Endothelial cell of umbilical vein (primary cell): ENCODE measurements at places on chromosomes 1 and 21. TPM values are rescaled to one million over a fixed set of nuclear protein-coding genes. Genes with fewer than 3 reads are reported as not detected.

Gene SDE2
- polyA plus RNA-seq = 8.3 and 11.9 TPM in 2 replicates

Gene TSACC
- 0.38 and 0.94 TPM in 2 replicates for polyA plus RNA-seq

Gene ARMH1
- polyA plus RNA-seq = 0.17 and 0.48 TPM in 2 replicates

DNA sequence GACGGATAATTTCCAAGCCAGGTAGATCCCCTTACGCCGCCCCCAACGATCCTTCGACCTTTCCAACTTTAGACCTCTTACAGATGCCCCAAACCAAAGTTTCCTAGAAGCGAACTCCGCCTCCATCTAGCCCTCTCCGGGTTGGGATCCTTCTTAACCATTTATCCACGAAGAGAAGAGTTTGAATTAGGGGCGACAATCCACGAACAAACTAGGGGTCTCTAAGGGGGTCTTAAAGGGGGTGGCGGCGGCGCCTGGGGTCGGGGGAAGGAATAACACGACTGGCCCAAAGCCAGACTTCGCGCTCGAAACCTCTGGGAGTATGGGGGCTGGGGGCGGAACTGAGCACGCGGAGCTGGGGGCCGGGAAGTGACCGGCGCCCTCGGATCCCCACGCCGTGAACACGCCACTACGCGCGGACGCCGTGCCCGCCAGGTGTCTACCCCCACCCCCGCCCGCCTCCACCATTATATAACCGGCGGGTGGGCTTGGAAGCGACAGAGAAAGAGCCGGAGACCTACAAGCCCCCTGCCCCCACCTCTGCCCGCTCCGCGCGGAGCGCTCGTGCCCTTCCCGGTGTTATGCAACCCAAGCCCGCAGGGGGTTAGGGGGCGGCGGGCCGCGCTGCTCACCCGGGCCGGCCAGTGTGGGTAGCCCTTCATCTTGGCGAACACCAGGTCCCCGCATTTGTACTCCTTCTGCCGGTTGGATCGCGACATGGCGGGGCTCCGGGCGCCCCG, 594 bp downstream of the HDGF start:
- H3K27ac ChIP-seq = peak overlapping the region; percentile 85
- H3K4me3 ChIP-seq = peak overlapping the region; percentile 94
- H3K4me1 ChIP-seq = peaks cover 50% of the 10 kb centered on the region
- no peaks in the 10 kb centered on the region for H3K27me3 ChIP-seq

GRCh38 chr1:26286064-26286416, 6.2 kb downstream of the SH3BGRL3 start:
- peaks cover 6% of the 10 kb centered on the region for H3K36me3 ChIP-seq
- H3K27ac ChIP-seq = no peak overlapping the region
- DNase-seq = no peak
- H3K4me3 ChIP-seq = no peak overlapping the region
- no peaks in the 10 kb centered on the region for H3K27me3 ChIP-seq
- peaks cover 24% of the 10 kb centered on the region for H3K4me1 ChIP-seq
